Type B pancreatic cell (in vitro differentiated cells): ENCODE measurements at places on chromosomes 4 and X.
A peak's percentile ranks its signal among the peaks of the same experiment; 100 is the strongest.

- DNase-seq, result no peak
Measured at GRCh38 chr4:26192899-26193869, 127.6 kb upstream of the RBPJ start.

DNA sequence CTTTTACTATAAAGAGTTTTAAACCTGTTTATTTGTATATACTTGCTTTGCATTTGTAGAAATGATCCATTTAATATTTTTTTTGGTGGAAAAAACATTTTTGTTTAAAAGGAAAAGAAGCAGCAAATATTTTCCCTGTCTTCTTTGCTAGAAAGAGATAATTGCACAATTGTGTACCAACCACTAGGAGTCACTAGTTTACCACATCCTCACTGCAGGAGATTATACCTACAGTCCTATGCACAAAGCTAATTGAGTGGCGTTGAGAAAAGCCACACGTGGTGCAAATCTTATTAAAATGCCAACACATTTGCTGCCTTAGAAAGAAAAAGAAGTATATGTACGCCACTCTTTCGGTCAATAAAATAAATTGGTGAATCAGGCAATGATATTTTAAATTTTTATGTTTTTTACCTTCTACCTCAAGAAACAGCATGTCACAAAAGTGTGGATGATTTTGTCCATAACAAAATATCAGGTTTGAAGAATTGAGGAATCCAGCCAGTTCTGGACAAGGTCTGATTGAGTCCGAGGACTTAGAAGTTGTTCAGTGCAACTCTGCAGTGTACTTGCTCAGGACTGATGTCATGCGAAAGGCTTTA is 102.9 kb downstream of the GRXCR1 start:
- DNase-seq, result no peak

DNA sequence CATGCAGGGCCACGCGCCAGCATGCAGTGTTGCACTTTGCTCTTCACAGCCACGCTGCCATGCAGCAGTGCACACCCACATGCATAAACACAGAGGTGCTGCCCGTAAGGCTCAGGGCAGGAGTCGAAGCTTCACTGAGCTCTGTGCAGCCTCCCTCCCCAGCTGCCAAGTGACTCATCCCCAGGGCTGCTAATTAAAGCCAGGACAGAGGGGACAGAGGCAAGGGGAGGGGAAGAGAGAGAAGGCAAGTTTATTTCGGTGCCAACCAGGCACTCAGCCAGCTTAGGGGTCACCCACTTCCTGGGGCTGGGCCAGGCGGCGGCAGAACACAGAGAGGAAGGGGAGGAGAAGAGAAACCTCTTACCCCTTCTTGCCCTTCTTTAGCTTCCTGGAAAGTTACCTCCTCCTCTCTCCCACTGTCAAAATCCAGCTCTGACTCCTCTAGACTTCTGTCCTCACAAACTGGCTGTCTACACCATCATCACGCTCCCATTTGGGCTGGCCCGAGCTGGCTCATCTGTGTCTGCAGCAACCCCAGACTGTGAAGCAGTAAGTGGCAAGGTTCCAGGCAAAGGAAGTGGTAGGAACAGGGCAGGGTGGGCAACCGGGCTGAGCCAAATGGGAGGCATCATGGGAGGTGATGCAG is 6.2 kb upstream of the IQSEC2 start:
- no peak for DNase-seq

GRCh38 chr4:144206711-144207110 is 66.2 kb upstream of the GYPA start:
- DNase-seq, result no peak

DNA sequence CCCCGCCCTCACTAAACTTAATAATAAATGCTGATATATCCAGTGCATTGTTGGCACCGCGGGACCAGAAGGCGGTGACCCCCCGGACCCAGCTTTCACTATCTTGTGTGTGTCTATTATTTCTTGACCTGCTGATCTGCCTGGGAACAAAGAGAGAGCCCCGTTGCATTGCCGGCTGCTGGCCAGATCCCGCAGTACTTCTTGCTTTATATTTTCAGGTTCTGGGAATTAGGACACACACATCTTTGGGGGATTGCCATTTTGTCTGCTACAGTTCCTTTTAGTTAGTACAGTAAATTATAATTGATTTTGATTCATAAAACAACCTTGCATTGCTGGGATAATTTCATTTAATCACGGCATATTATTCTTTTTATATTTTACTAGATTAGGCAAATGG is 2.2 kb upstream of the RTL8B start:
- DNase-seq, result no peak

DNA sequence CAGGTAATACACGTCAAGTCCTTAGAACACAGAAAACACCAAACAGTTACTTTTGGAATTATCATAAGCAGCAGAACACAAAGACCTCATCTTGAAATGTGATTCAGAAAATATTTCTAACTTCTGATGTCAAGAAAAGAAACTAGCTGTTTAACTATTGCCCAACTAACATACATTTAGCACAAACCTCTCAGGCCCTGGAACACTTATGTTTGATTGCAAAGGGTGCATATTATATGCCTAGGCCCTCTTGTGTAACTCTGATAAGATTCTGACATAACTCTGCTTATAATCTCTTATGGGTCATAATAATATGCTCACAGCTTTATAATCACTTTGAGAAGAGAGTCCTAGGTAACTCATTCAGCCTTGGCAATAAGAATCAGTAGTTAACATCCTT is 62.6 kb downstream of the TBC1D9 start:
- no peak for DNase-seq

DNA sequence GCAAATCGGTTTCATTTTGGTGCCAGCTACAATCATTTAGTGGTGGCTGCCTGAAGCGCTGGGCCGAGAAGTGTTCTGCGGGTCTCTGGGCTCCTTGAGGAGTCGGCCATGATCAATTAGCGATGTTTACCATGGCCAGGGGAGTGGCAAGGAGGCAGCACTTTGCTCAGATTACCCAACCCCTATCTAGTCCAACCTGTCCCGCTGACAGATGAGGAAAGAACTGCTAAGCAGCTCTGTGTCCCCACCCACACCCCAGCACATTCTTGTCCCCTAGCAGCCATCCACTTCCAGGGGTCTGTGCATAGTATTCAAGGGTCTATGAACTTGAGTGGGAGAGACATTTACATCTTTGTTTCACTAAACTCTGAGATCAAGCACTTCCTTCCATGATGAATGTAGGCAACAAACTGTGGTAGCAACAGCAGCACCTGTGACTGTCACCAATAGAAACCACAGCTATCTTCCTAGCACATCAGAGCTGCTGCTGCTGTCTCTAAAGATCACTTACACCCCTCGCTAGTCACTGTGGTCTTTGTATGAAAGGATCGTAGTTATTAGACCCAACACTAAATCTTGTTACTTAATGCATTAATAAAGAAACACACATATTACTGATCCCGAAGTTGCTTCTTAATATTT is 331.6 kb downstream of the BCOR start:
- no peak for DNase-seq

- DNase-seq, result no peak
Measured at GRCh38 chrX:107625739-107626138, 2.6 kb upstream of the PRPS1 start.

DNA sequence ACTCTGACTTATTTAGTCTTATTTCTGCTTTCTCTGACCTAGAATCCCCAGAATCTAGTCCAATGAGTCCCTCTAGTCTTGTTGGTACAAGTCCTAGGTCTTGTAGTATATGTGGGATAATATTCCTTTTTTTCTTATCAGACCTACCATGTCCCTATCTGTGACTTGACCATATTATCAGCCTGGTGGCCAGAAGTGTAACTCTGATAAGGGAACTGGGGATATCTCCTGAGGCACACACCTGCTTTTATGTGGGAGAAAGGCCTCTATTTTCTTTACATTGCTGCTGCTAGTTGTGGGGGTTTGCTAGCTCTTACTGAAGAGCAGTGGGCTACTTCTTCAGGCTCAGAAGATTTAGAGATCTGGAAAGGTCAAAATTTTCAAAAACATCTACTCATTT is 38.6 kb downstream of the CFAP299 start:
- DNase-seq, result no peak

GRCh38 chr4:118338518-118338917 is 14.3 kb downstream of the PRSS12 start:
- DNase-seq, result no peak

DNA sequence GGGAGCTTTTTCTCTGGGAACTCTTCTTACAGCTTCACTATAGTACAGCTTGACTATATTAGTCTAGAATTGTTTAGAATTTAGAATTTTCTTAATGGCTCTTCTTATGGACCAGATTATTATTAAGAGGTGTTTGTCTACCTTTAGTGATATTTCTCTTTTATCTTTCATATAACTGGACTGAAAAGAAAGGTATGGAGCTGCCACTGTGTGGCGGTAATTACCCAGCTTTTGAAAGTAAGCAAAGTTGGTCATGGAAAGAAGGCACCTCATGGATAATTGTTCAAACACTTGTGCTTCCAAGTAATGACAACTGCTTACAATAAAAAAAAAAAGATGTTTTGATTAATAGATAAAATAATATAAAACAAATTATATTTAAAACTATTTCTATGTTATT is 1112.5 kb downstream of the TECRL start:
- no peak for DNase-seq

DNA sequence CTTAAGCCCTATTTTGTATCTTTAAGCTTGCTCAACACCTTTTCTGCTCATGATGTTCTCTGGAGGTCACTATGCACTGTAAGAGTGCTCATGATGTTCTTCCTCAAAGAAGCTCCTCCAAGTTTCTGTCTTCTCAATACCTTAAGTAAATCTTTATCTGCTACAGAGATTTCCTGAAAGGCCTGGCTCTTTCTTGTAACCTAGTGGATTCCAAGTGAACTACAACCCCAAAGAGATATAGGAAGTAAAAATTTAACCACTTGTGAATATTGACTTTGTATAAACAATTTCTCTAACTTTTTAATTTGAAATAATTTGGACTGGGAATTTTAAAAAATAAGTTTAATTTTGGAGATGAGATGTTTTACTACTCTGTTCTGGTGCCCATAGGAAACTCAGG is 39.3 kb upstream of the XK start:
- DNase-seq, result no peak

DNA sequence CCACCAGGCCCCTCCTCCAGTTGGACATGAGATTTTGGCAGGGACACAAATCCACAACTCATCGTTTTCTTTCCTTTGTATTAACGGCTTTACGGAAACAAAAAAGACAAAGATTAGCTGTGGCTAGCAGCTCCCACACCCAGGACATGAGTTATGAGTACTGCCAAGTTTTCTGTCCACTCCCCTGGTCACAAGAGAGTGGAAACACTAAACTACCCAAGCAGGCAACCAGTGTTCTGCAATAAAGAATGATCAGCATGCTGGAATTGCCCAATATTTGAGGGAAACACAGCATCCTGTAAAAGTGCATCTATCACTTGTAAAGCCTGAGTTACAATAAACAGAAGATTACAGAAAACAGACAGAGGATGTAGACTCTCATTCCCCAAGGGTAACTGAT is 358.4 kb downstream of the NLGN4X start:
- no peak for DNase-seq

- DNase-seq, result no peak
Measured at GRCh38 chr4:152328582-152328981, 207.3 kb downstream of the FBXW7 start.

GRCh38 chr4:103002551-103002950 is 17.0 kb downstream of the SLC9B1 start:
- DNase-seq, result no peak

- no peak for DNase-seq
Measured at GRCh38 chr4:10460313-10461047, 3.3 kb upstream of the ZNF518B start.

GRCh38 chr4:160423879-160424451 is 1321.1 kb downstream of the RAPGEF2 start:
- no peak for DNase-seq

GRCh38 chr4:101885574-101885973 is 95.0 kb downstream of the BANK1 start:
- no peak for DNase-seq

GRCh38 chr4:150079081-150079581 is 886 bp downstream of the DCLK2 start:
- DNase-seq, result peak; percentile 71

DNA sequence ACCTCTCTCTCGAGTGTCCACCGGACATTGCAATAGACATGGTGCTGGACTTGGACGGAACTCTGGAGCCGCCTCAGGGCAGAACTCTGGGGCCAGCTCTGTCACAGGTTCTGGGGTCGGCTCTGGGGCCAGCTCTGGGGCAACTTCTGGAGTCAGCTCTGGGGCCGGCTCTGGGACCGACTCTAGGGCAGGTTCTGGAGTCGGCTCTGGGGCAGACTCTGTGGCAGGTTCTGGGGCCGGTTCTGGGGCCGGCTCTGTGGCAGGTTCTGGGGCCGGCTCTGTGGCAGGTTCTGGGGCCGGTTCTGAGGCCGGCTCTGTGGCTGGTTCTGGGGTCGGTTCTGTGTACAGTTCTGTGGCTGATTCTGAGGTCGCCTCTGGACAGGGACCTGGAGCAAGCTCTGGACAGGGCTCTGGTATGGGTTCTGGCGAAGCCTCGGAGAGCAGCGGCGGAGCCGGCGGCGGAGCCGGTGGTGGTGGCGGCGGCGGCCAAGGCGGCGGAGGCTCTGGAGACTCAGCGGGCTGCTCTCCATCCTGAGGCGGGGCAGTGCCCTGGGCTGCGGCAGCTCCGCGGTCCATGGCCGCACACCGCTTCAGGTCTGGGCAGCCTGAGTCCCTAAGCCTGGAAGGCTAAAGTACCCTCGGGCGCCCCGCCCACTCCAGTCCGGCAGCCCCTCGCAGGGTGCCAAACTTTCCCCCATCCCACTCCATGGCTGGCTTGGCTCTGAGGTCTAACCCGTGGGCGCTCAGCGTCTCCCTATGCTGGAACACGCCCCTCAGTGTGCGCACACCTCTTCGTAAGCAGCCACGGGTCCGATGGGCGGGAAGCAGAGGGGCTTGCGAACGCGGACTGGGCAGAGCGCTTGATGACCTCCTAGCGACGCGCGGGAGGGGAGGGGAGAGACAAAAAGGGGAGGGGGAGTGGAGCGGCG is at the start of gene DGKK:
DGKK (minus strand) TSS at position 723 of the 929 bp plus-strand sequence; CDS start at position 576, 147 bp downstream.
- peak; percentile 72 for DNase-seq

DNA sequence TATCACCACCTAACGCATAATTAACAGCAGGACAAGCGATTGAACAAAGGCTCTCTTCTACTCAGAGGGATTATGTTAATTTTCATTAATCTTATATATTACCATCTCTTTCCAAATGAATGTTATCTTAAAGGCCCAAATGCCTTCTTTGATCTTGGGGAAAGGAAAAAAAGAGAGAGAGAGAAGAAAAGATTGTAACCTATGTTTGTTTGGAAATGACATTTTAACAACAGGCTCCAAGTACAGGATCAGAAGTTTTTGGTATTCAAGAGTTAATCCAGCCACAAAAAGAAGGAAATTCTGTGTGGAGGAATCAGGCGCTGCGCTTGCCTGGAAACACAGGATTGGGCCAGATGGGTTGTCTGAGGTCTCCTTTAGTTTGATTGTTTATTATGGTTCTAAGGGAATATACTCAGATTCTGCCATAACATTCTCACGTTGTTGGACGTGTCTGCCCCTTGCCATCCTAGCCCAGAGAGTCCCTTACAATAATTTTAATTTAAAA is 100.7 kb upstream of the STX18 start:
- DNase-seq, result no peak
